ENCODE measurements at places on chromosomes 16 and 17. TPM values are rescaled to one million over a fixed set of nuclear protein-coding genes. Genes with fewer than 3 reads are reported as not detected.

DNA sequence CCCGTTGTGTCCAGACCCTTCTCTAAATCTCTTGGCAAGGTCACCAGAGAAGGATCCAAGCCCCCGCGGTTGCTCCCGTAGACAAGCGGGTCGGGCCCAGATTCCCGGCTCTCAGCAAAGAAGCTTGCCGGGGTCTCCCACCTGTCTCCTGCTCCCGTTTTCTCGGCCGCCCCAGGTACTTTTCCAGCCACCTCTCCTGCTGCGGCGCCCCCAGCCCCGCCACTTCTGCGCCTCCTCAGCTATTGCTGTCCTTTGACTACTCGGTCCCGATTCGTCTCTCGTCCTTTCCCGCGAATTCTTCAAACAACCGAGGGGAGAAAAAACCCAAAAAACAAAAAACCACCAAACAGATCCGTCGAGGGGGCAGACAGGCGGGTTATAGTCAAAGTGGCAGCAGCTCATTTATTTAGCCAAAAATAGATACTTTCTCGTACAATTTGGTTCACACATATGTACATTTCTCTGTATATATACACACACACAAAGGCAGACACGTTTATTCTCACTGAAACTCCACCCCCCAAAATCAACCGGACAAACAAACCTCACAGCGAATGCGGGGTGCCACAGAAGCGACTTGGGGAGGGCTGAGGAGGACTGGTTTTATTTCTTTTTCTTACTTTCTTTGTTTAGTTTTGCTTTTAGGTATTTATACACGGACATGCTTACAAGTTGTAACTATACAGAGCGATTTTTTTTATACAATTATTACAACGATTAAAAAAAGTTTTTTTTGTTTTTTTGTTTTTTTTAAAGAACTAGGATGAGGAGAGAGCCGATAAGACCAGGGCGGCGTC, 3.5 kb downstream of the IRX3 start:
- no peak for DNase-seq
- peak overlapping the region; percentile 3 for H3K4me3 ChIP-seq
- H3K36me3 ChIP-seq = no peaks in the 10 kb centered on the region
- no peak overlapping the region for H3K27ac ChIP-seq
- H3K27me3 ChIP-seq = peaks cover 69% of the 10 kb centered on the region

IRX5 gene
- 1.7 TPM for polyA plus RNA-seq

RUNDC3A gene
- polyA plus RNA-seq = 0.40 TPM

ABI3 gene
- 0.43 TPM for polyA plus RNA-seq

DNA sequence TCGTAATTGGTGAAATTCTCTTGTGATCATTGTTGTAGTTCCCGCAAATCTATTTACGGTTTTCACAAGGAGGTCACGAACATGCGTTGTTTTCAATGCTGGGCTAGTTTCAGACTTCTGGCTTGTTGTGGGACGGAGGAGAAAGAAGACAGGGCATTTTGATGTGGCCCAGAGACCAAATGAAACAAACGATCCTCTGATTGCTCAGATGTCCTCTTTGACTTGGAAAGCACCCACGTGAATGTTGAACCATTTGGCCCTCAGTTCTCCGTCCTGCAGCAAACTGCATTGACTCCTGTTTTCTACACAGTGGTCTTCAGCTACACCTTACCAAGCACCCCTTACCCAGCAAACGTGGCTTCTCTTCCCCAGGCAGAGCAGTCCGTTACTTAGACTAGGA, 391.0 kb downstream of the WWOX start:
- H3K36me3 ChIP-seq = no peaks in the 10 kb centered on the region
- no peaks in the 10 kb centered on the region for H3K27me3 ChIP-seq
- no peak overlapping the region for H3K27ac ChIP-seq
- H3K4me1 ChIP-seq = no peaks in the 10 kb centered on the region
- no peak overlapping the region for H3K4me3 ChIP-seq

GRCh38 chr16:19829844-19830692, 54.6 kb downstream of the GPRC5B start:
- H3K27ac ChIP-seq = no peak overlapping the region
- H3K4me1 ChIP-seq = peaks cover 3% of the 10 kb centered on the region
- H3K4me3 ChIP-seq = no peak overlapping the region
- H3K36me3 ChIP-seq = no peaks in the 10 kb centered on the region

GRCh38 chr17:76147211-76148014, 6.4 kb upstream of the FOXJ1 start:
- no peaks in the 10 kb centered on the region for H3K4me1 ChIP-seq
- no peaks in the 10 kb centered on the region for H3K27me3 ChIP-seq

DNA sequence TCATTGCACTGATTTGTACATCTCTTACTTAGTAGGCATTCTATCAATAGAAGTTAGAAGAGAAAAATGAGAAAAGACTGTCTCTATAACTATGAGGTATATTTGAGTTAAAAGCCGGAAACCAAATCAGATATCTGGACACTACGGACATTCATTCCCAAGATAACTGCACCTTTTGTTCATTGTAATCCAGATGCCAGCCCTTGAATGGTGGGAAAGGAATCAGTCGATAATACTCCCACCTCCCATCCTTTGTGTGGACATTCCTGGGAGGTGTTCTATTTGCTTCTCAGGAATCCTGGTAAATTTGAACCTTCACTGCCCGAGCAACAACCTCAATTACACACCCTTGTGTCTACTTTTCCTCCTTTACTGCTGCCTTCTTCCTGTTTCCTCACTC, 225.2 kb downstream of the CHD9NB start:
- H3K27ac ChIP-seq = no peak overlapping the region
- DNase-seq = no peak
- H3K4me1 ChIP-seq = no peaks in the 10 kb centered on the region
- no peaks in the 10 kb centered on the region for H3K36me3 ChIP-seq
- H3K4me3 ChIP-seq = no peak overlapping the region
- H3K27me3 ChIP-seq = no peaks in the 10 kb centered on the region

DNA sequence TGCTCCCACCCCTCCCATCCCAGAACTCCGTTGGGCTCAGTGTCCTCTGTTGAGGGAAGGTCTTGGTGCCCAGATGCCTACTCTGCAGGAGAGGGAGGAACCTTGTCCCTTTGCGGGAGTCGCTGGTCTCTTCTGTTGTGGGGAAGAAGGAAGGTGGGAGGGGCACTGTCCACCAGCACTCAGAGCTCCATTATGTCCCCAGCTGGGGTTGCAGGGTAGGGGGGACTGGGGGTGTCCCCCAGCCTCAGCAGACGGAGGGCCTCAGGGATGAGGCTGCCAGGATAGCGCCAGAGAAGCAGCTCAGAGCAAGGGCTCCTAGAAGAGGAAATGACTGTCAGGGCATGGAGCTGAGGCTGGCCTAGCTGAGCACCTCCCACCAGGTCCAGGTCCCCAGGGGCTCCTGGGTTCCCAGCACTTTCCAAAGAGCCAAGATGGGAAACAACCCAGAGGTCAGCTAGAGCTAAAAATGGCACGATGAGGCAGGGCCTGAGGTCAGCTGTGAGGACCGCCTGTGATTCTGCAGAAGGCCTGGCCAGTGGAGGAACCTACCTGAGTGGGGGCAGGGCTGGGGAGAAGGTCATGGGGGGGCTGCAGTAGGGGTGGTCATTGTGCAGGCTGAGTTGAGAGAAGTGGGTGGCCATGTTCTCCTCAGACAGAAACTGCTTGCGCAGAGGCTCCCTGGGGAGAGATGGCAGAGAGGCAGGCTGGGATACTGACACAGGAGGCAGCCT, 893 bp downstream of the HCFC1R1 start:
- peak overlapping the region; percentile 98 for H3K27ac ChIP-seq
- H3K4me1 ChIP-seq = peaks cover 31% of the 10 kb centered on the region
- no peaks in the 10 kb centered on the region for H3K27me3 ChIP-seq
- H3K36me3 ChIP-seq = no peaks in the 10 kb centered on the region
- peak overlapping the region; percentile 79 for H3K4me3 ChIP-seq
- no peak for DNase-seq

UMOD gene
- not detected for polyA plus RNA-seq

ABCA3 gene
- polyA plus RNA-seq = 4.9 TPM

DNA sequence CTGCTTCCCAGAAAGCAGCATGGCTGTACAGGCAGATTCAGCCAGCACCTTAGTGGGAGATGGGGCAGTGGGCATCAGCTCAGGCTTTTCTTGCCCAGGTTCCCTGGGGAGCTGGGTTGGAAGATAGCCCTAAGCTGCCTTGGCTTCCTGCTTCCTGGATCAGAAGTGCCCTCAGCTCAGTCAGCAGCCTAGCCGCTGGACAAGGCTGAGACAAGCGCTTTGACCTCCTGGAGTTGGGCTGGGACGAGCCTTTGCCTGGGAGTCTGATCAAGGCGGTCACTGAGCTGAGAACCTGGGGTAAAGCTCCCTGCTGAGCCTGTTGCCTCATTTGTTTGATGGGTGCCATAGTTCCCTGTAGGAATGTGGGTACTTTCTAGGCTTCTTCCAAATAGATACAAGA, 190.0 kb downstream of the RAB11FIP4 start:
- DNase-seq = no peak
- no peak overlapping the region for H3K4me3 ChIP-seq
- peak overlapping the region; percentile 20 for H3K27ac ChIP-seq
- H3K36me3 ChIP-seq = no peaks in the 10 kb centered on the region
- H3K4me1 ChIP-seq = peaks cover 3% of the 10 kb centered on the region
- no peaks in the 10 kb centered on the region for H3K27me3 ChIP-seq

- H3K36me3 ChIP-seq = no peaks in the 10 kb centered on the region
- H3K27me3 ChIP-seq = peaks cover 6% of the 10 kb centered on the region
- no peaks in the 10 kb centered on the region for H3K4me1 ChIP-seq
- H3K27ac ChIP-seq = no peak overlapping the region
- no peak overlapping the region for H3K4me3 ChIP-seq
- peak; percentile 75 for DNase-seq
Observed at GRCh38 chr17:45852535-45853297, 8.0 kb downstream of the SPPL2C start.

DNA sequence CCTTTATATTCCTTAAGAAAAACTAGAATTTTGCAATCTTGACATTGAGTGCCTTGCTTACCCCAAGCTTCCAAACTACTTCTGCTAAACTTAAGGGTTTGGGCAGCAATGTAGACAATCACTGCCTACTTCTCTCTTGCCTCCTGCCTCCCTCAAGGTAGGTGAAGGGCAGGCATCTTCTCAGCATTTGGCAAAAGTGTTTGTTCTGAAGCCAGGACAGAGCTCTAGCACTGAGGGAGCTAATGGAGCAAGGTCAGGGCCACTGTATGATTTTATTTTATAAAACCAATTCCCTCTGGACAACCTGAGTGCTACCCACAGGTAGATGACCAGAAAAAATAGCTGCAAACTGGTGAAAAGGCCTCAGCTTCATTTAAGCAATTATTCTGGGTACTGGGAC, 111.8 kb downstream of the IRX3 start:
- no peak overlapping the region for H3K27ac ChIP-seq
- H3K36me3 ChIP-seq = no peaks in the 10 kb centered on the region
- H3K4me1 ChIP-seq = peaks cover 46% of the 10 kb centered on the region
- no peak overlapping the region for H3K4me3 ChIP-seq
- H3K27me3 ChIP-seq = peaks cover 3% of the 10 kb centered on the region

DNA sequence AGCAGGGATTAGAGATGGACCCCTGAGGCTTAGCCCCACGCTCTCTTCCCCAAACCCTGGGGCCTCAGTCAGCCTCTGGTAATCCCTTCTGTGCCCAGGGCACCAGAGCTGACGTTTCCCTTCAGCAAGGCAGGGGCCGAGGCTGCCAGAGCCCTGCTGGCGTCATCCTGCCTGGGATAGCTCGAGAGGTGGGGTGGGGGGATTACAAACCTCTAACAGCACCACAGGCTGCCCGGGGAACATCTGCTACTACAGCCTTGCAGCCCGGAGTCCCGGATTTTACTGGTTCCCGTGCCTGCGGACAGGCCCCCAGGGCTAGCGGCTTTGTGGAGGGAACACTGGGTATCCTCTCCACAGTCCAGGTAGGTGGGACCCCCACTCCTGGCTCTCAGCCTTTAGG, at the start of gene AANAT:
Gene AANAT (plus strand): TSS at position 238 of the 400 bp plus-strand sequence. CDS start 1,144 bp downstream, outside the sequence.
- H3K27ac ChIP-seq = no peak within 1 kb of the TSS
- no peaks in the 10 kb centered on the region for H3K36me3 ChIP-seq
- H3K27me3 ChIP-seq = no peaks in the 10 kb centered on the region
- H3K4me3 ChIP-seq = no peak within 1 kb of the TSS
- peaks cover 6% of the 10 kb centered on the region for H3K4me1 ChIP-seq
- DNase-seq = no peak

SMIM36 gene
- not detected for polyA plus RNA-seq

BCAR1 gene
- polyA plus RNA-seq = 112 TPM

TPSAB1 gene
- polyA plus RNA-seq = not detected

- H3K27me3 ChIP-seq = no peaks in the 10 kb centered on the region
- H3K36me3 ChIP-seq = no peaks in the 10 kb centered on the region
- peak; percentile 30 for DNase-seq
- H3K27ac ChIP-seq = no peak overlapping the region
- no peaks in the 10 kb centered on the region for H3K4me1 ChIP-seq
Observed at GRCh38 chr16:27690608-27691007, 140.7 kb downstream of the KATNIP start.

DNA sequence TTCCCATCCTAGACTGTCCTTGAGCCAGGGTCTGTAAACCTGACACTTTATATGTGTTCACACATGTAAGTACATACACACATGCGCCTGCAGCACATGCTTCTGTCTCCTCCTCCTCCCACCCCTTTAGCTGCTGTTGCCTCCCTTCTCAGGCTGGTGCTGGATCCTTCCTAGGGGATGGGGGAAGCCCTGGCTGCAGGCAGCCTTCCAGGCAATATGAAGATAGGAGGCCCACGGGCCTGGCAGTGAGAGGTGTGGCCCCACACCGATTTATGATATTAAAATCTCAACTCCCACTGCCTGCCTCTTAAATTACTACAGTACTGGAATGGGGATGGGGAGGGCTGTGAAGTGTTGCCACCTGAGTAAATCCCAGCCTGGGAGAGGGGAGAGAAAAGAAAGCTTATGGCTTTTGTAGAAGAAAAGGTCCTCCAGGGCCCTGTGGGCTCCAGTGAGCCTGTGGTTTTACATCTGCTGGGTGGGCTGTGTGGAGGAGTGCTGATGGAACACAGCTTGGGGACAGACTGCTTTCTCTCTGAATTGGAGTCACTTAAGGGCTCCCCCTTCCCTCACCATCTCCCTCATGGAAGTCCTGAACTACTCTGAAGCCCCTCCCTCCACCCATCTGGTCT, 990 bp upstream of the WNK4 start:
- no peaks in the 10 kb centered on the region for H3K36me3 ChIP-seq

MLYCD gene
- 9.0 TPM for polyA plus RNA-seq

GRCh38 chr17:69810326-69810965, 264.6 kb upstream of the KCNJ16 start:
- no peaks in the 10 kb centered on the region for H3K27me3 ChIP-seq
- DNase-seq = no peak

- no peaks in the 10 kb centered on the region for H3K36me3 ChIP-seq
- H3K4me1 ChIP-seq = no peaks in the 10 kb centered on the region
- no peaks in the 10 kb centered on the region for H3K27me3 ChIP-seq
- DNase-seq = no peak
- H3K27ac ChIP-seq = no peak overlapping the region
Observed at GRCh38 chr16:15598648-15599190, 44.2 kb downstream of the MARF1 start.

SLX1A gene
- polyA plus RNA-seq = 125 TPM

KCTD5 gene
- polyA plus RNA-seq = 24.5 TPM

- no peaks in the 10 kb centered on the region for H3K4me1 ChIP-seq
- no peak overlapping the region for H3K4me3 ChIP-seq
Observed at GRCh38 chr16:12011565-12011964, 35.0 kb downstream of the SNX29 start.

CDRT15 gene
- polyA plus RNA-seq = not detected

- no peaks in the 10 kb centered on the region for H3K4me1 ChIP-seq
- no peak overlapping the region for H3K4me3 ChIP-seq
- no peak overlapping the region for H3K27ac ChIP-seq
- no peaks in the 10 kb centered on the region for H3K36me3 ChIP-seq
- no peak for DNase-seq
- H3K27me3 ChIP-seq = no peaks in the 10 kb centered on the region
Observed at GRCh38 chr17:56893503-56893902, 20.3 kb downstream of the TRIM25 start.

Measured in hepatocyte (in vitro differentiated cells).